CD4-positive, alpha-beta memory T cell (primary cell): ENCODE measurements at places on chromosomes 5 and 9. TPM values are rescaled to one million over a fixed set of nuclear protein-coding genes. Genes with fewer than 3 reads are reported as not detected.

DNA sequence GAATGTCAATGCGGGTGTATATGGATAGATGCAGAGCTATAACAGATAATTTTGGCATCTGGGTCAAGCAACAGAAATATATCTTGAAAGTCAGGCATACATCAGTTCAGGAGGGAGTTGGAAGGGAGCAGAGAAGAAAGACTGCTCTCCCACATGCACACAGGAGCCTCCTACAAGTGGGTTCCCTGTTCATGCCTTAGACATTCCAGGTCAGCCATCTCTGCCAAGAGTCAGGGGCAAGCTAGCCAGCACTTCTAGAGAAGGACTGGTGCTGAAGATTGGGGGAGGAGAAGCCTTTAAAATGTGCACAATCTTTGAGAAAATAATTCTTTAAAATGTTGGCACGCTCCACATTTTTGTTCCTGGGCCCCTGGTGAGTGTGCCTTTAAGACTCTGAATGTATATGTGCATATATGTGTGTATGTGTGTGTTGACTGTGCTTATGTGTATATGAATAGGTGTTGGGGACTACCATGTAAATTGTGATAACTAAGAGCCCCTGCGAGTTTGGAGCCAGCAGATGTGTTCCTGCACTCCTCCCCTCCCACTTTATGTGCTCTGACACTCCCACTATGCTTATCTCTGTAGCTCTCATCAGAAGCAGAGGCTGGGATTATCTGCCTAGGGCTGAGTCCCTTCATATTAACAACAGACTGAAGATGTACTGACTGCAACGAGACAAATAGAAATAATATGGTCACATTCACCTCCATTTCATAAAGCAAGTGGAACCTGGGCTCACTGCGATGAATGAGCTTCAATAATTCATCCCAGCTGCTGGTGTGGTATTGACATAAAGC lies 21.5 kb upstream of the DELE1 start:
- no peak overlapping the region for H3K4me3 ChIP-seq
- no peaks in the 10 kb centered on the region for H3K27me3 ChIP-seq
- H3K27ac ChIP-seq: no peak overlapping the region
- H3K4me1 ChIP-seq: no peaks in the 10 kb centered on the region
- DNase-seq: no peak
- no peaks in the 10 kb centered on the region for H3K36me3 ChIP-seq

DNA sequence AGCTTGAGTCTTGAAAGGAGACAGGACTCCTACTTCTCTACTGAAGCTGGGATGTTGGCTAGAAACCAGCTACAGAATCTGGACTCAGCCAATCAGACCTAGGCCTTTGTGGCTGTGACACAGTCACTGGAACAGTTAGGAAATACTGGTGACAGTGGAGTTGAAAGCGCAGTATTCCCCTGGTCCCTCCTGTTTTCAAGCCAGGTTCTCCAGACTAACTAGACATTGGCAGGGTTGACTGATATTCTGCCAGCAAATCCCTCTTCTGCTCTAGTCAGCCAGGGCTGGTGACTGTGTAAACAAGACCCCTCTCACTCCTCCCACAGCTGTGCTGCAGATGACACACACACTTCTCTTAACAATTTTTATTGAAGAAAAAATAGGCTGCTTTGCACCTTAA lies 8.7 kb downstream of the SHROOM1 start:
- H3K27ac ChIP-seq: no peak overlapping the region
- no peak for DNase-seq
- no peaks in the 10 kb centered on the region for H3K36me3 ChIP-seq
- no peak overlapping the region for H3K4me3 ChIP-seq
- H3K27me3 ChIP-seq: peaks cover 20% of the 10 kb centered on the region

The SLC4A9 gene
- not detected for total RNA-seq

- no peak for DNase-seq
- H3K27ac ChIP-seq: no peak overlapping the region
- H3K4me1 ChIP-seq: no peaks in the 10 kb centered on the region
- no peaks in the 10 kb centered on the region for H3K27me3 ChIP-seq
These were observed 57.4 kb downstream of the SCAI start for GRCh38 chr9:125085703-125086477.
